COLO829 (cell line): ENCODE measurements at places on chromosomes 11 and 22.

- no peak for DNase-seq
These were observed 103.1 kb downstream of the NAT10 start for GRCh38 chr11:34208266-34209135.

- no peak for DNase-seq
These were observed 37.5 kb downstream of the KCNJ4 start for GRCh38 chr22:38417252-38418060.

- DNase-seq: no peak
These were observed 607 bp downstream of the PLAAT3 start for GRCh38 chr11:63613517-63614135.

- no peak for DNase-seq
These were observed 108.8 kb upstream of the CD44 start for GRCh38 chr11:35029979-35030682.

GRCh38 chr11:93041682-93042081, 72.2 kb downstream of the MTNR1B start:
- no peak for DNase-seq

DNA sequence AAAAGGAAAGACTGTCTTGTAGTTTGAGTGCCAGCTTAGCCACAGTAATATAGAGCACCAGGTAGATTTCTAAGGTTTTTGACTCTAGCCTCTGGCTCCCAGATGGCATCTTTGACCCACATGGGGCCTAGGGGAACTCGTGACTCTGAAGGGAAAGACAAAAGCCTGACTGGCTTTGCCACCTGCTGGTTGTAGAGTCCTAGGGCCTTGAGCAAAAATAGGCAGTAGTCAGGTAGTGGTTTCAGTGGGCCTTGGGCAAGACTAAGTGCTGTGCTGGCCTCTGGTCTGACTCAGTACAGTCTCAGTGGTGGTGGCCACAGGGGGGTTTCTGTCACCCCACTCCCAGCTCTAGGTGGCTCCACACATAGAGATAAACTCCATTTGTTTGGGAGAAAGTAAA, 349.4 kb downstream of the FAM181B start:
- no peak for DNase-seq

DNA sequence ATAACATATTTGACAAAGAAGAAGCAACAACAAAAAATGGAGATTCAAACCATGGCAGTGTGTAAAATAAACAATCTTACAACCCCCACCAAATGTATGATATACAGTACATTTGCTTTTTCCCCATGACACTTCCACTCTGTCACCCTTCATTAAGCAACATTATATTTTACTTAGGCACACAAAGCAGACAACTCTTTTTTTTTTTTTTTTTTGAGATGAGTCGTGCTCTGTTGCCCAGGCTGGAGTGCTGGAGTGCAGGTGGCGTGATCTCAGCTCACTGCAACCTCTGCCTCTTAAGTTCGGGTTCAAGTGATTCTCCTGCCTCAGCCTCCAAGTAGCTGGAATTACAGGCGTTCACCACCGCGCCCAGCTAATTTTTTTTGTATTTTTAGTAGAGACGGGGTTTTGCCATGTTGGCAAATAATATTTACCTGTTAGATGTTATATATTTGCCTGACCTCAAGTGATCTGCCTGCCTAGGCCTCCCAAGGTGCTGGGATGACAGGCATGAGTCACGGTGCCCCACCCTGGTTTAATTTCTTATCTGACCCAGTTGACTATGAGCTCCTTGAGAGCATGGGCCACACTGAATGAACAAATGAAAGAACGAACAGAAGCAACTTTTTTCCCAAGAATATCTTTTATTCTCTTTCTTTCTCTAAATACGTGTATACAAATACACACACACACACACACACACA, 5.5 kb upstream of the PCF11 start:
- DNase-seq: no peak

GRCh38 chr11:113728814-113729213, 22.7 kb upstream of the TMPRSS5 start:
- DNase-seq: no peak

DNA sequence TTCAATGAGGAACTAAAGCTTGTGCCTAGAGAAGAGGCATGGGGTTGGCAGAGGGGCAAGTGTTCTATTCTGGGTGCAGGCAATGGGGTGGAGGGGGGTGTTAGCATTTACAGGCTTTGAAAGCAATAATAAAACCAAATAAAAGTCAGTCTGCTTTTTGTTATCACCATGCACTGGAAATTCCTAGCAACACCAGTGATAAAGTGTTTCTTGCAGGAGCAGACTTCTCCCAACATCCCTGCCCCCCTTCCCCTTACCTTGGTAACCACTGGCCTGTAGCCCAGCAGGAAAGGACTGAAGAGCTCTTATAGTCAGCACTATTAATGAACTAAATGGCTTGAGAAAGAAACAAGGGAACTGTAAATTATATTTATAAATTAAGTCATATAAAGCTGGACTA, 65.2 kb upstream of the SESN3 start:
- no peak for DNase-seq

DNA sequence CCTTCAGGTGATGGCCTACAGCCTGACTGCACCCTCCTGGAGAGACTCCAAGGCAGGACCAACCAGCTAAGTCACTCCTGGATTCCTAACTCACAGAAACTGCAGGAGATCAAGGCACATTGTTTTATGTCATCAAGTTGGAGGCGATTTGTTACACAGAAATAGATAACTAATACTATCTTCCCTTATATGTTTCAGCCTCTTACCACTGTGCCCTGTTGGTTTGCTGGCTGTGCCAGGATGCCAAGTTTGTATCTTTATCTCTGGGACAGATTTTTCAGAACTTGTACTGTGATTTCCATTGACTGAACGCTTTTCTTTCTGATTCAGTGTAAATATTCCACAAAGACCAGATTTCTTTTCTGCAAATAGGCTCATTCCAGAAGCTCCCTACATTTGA, 76.2 kb upstream of the OPCML start:
- DNase-seq: no peak

DNA sequence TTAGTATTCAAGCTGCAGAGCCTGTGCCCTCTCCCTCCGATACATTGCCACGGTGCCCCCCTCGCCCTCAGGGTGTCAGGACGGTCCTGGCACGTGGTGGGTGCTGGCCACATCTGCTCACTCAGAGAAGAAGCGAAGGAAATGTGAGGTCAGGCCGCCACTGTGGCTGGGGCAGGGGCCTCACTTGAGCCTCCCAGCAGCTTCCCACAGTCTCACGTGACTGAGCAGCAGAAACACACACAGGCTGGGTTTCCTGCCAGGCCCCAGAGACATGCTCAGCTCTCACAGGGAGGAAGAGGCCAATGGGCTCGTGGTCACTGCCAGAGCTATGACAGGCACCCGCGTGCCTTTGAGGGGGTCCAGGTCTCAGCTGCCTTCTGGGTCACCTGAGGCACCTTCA, 37.9 kb upstream of the PRR5 start:
- no peak for DNase-seq

- no peak for DNase-seq
These were observed 22.4 kb upstream of the SLC22A12 start for GRCh38 chr11:64568584-64569140.

DNA sequence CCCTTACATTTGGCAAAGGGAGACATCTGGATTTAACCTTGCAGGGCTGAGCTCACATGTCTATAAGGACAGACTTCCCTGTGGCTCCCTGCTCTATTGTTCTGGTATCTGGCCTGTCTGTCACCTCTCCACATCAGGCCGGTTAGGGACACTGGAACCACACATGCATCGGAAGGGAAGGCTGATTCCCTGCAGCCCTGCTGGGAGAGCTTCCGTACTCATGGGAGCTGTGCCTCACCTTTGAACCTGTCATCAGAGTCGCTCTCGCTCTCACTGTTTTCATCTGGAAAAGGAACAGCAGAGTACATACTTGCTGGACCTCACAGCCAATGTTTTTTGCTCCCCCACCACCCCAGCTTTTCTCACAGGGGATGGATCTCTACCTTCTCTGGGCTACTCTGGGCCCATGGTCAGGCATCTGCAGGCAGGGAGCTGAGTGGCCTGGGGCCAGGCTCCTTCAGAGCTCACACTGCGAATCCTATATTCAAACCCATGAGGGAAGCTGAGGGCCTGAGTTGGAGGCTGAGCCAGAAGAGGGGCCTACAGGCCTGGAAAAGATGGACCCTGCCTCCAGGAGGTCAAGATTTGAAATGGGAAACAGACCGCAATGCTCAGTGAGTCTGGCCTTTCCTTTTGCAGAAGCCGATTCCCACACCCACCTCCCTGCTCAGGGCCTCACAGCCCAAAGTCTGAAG, 31.3 kb downstream of the RPL27A start:
- DNase-seq: no peak

DNA sequence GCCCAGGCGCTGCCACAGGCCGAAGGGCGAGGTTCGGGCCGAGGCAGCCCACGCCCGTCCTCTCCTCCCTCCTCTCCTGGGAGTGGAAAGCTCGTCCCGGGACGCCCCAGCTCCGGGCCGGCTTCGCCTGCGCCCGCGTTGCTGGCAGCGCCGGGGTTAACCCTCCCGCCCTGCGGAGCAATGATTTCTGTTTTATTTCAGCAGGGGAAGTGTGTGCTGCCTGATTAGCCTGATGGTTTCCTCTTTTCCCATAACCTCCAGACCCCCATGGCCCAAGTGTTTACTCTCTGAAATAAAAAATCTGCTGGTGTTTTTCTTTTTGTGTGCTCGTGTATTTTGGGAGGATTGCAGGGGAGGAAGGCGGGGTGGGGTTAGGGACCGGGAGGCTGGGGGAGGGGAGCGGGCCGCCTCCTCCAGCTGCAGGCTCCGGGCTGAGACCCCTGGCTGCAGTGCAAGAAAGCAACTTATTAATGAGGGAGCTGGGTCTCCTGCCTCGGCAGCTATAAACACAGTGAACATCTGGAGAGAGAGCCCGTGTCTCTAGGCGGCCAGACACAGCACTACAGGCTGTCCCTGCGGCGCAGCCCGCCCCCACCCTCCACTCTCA, 38.6 kb downstream of the ETS1 start:
- DNase-seq: no peak

DNA sequence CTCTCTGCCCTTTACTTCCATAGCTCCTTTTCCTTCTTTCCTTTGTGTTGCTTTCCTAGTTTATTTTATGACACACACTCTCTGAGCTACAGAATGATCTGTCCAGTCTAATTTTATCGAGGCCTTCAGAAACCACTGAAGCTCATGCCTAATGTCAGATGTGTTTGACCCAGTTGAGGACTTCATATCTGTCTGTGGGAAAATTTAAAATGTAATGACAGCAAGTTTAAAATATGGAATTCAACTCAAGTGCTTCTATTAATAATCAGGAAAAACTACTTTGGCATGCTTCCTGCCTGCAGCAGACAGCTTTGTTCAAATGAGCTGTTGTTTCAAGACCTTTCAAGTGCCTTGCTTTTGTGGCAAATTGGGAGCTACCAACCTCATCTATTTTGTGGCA, 261.8 kb upstream of the MTNR1B start:
- DNase-seq: no peak

- DNase-seq: no peak
These were observed 61.4 kb upstream of the SYT13 start for GRCh38 chr11:45347348-45348082.

GRCh38 chr11:1748636-1749394, 1.6 kb downstream of the IFITM10 start:
- no peak for DNase-seq

DNA sequence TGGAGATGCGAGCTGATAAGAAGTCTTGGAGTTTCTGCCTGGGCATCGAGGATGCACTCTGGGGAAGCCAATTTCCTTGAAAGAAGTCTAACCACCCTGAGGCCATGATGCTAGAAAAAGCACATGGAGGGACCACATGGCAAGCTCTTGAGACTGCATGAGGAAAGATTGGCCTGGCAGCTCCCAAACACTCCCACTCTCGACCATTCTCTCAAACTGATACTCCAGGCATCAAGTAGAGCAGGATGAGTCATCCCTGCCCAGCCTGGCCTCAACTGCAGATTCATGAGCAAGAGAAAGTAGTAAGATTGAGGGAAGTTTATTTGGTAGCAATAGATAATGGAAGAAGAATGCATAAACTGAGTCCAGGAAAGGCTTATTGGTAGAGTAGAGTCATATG, 194.3 kb downstream of the KIF18A start:
- no peak for DNase-seq

DNA sequence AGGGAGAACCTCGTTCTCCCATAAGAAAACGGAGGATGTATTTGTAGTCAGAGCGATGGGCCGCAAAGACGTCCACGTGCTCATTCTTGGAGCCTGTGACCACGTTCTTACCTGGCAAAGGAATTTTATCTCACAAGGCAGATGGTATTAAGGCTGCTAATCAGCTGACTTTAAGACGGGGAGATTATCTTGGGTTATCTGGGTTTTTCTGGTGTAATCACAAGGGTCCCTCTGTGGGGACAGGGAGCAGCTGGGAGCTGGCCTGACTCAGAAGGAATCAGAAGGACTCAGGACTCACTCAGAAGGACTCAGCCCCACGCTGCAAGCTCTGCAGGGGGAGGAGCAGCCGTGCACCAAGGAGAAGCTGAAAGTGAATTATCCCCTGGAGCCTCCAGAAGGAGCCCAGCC, 7.5 kb upstream of the SIGIRR start:
- DNase-seq: no peak

DNA sequence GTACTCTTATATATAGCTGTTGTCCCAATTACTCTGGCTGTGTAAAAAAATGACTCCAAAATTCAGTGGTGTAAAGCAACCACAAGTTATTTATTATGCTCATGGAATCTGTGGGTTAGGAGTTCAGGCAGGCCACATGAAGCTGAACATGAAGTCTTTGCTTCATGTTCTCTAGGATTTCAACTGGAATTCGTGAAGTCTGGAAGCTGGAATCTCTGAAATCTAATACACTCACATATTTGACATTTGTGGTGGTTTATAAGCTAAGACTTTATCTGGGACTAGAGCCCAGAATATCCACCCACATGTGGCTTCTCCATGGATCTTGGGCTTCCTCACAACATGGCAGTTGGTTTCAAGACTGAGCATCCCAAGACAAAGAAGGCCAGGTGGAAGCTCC, 430.6 kb downstream of the MIAT start:
- DNase-seq: no peak

DNA sequence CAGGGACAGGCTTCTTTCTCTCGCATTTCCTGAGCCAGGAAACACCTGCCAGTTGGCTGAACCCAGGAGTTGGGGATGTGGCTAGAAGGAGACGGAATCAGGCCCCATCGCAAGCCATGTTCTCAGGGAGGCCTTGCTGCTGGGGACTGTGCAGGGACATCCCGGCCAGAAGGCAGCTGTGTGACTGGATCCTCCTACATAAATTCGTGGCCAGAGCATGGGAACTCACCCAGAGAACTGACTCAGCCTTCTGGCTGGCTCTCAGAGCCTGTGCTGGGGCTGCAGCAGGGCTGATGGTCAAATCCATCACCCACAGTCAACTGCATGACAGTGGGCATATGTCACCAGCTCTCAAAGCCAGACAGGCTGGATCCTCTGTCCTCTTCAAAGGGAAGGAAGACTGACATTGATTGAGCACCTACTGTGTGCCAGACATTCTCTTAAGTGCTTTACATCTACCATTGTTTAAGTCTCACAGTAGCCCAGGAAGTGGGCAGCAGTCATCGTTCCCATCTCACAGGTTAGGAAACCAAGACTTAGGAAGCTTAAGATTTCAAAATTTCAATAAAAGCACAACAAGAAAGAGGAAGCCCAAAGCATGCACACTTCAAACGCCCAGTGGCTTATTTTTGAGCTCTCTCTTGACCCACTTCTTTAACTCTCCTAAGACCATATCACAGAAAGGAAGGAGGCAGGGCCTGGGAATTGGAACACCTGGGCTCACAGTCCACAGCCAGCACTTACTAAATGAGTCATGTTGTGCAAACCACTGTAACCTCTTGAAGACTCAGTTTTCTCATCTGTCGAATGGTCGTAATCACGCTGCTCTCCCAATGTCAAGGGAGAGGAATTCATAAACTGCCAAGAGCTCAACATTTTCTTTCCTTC, 30.9 kb upstream of the CACNG2 start:
- DNase-seq: no peak

- DNase-seq: no peak
These were observed 20.7 kb downstream of the DIXDC1 start for GRCh38 chr11:111957663-111958444.

- DNase-seq: peak; percentile 79
These were observed 3.7 kb upstream of the RPS6KA4 start for GRCh38 chr11:64355078-64355940.
